MV-4-11 (cell line): ENCODE measurements at places on chromosomes 1 and 21.

DNA sequence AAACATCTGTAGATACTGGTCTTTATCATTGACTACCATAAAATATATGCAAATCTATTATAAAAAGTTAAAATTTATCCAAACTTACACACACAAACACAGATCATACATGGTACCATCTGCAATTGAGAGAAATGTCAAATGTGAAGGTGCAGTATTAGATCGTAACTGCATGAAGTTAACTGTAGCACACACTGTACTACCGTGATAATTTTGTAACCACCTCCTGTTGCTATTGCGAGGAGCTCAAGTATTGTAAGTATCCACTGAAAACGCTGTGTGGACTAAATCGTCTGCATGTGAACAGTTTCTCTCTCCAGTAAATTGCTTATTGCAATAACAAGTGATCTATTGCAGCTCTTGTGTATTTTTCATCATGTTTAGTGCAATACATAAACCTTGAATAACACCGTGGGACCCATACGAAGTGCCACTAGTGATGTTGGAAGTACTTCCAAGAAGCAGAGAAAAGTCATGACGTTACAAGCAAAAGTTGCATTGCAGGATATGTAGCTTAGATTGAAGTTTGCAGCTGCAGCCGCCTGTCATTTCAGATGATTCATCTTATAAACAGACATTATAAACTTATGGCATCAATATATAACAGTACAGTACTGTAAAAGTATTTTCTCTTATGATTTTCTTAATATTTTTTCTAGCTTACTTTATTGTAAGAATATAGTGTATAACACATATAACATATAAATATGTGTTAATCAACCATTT lies 172.9 kb downstream of the SDCCAG8 start:
- no peak for DNase-seq

GRCh38 chr1:42851960-42852607 lies 5.7 kb downstream of the ZNF691 start:
- DNase-seq: no peak

DNA sequence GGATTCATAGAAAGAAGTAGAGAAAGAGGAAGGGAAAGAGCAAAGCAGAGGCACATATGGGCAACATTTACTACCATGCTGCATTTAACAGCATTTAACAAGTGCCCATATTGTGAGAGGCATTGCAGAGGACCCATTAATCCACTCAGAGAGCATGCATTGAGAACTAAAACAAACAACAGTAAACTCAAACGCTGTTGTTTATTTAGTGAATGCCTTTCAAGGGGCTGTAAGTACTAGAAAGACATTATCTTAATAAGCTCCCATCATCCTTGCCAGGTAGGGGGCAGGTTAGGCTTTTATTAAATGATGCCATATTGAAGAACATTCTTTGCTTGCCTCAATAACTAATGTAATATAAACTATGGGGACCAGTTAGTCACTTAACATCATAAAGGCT lies 254.3 kb upstream of the DAB1 start:
- DNase-seq: peak; percentile 32

- DNase-seq: no peak
Measured at GRCh38 chr1:96632045-96632664, 89.4 kb upstream of the PTBP2 start.

DNA sequence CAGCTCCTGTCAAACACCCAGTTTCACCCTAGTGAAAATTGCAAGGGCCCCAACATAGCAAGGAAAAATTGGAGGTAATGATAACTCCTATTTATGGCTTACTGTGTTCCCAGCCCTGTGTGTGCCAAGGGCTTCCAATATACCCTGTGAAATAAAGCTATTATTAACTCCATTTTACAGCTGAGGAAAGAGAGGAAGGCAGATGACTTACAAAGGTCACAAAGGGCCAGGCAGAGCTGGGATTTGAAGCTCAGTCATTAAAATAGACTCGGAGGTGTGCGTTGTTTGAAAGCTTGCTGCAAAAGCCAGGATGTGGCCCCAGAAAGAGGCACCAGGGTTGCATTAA lies 20.2 kb upstream of the SDC3 start:
- no peak for DNase-seq

DNA sequence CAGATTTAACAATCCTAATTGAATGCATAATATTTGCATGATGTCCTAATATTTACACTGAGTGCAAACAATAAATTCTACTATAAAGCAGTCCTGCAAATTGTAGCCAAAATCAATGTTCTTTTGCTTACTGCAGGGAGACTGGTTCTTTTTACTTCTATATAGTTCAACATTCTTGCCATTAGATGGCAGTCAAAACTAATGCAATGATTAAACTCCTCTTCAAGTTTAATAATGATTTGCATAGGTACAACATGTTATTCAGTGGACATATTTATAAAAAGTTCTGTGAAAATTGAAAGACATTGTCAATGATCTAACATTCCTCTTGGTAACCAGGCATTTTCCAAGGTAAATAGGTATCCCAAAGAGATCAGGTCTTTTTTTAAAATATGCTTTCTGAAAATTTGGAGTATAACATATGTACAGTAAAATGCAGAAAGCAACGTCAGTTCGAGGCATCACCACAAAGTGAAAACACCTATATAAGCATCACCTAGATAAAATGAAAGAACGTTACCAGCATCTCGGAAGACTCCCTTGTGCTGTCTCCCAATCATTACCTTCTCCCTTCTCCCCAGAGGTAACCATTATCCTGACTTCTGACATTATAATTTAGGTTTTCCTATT lies 9.8 kb upstream of the FNBP1L start:
- DNase-seq: peak; percentile 43

DNA sequence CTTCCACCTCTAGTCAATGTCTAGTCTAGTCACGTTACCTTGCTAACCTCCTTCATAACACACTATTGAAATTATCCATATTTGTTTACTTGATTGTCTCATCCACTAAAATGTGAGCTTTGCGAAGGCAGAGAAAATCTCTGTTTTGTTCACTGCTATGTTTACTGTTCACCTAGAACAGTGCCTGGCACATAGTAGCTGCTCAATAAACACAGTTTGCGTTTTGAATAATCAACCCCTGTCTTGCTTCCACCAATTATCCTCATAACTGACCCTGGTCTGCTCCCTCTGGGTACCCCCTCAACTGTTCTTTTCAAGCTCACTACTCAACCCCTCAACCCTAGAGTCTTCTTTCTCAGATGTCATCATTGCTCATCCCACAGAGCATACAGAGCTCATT lies 36.5 kb upstream of the NGF start:
- DNase-seq: no peak

- DNase-seq: no peak
Measured at GRCh38 chr1:19395678-19396192, 83.6 kb downstream of the SLC66A1 start.

GRCh38 chr1:225529726-225530125 lies 101.9 kb upstream of the LBR start:
- DNase-seq: no peak

- peak; percentile 79 for DNase-seq
Measured at GRCh38 chr1:112040891-112041740, 51.6 kb upstream of the KCND3 start.

- DNase-seq: peak; percentile 58
Measured at GRCh38 chr1:108072212-108072611, 107.2 kb upstream of the VAV3 start.

DNA sequence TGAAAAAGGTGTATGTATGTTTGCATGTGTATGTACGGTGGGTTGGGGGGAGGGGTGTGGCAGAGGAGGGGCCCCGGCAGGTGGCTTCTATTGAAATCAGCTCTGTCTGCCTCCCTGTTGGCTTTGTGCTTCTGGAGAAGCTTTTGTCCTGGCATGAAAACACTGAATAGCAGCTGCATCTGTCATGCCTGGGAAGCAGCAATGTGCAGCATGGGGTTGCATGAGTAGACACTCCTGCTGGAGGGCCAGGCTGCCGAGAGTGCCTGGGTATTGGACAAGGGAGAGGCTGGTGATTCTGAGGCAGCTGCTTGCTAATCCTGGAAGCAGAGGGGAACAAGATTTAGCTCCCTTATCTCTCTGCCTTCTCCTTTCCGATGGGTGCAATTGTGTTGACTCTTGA lies 20.5 kb downstream of the MAPKAPK2 start:
- DNase-seq: no peak

DNA sequence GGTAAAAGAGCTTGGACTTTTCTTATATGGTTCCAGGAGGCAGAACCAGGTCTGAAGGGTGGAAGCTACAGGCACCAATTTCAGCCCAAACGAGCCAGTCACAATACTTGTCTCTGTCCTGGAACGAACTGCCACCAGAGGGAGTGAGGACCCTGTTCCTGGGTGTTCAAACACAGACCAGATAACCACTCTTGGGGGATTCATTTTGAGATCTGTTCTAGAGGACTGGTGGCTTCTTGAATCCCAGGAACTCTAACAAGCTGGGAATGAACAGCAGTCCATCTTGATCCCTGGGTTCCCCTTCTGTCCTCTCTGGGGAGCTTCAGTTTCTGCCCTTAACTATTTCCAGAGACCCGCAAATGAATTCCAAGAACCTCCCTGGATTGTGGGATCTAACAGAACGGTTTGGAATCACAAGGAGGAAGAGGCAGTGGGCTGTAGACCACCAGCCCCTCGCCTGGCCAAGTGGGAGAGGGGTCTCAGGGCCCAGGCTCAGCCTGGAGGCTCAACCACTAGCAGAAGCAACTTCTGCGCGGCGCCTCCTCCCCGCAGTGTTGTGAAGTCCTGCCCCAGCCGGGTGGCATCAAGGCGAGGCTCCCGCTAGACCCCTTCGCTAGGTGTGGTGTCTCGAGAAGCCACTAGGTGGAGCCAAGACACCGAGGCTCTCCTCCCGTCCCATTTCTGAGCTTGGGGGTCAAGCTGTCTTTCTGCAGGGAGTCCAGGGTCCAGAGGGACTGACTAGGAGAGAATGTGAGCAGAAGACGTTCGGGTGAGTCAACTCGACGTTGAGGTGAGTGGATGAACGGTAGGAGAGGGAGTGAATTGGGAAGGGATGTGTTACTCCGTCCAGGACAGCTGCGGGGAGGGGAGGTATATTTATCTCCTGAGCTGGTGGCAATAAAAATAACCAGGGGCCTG lies 12.1 kb upstream of the NES start:
- peak; percentile 58 for DNase-seq

DNA sequence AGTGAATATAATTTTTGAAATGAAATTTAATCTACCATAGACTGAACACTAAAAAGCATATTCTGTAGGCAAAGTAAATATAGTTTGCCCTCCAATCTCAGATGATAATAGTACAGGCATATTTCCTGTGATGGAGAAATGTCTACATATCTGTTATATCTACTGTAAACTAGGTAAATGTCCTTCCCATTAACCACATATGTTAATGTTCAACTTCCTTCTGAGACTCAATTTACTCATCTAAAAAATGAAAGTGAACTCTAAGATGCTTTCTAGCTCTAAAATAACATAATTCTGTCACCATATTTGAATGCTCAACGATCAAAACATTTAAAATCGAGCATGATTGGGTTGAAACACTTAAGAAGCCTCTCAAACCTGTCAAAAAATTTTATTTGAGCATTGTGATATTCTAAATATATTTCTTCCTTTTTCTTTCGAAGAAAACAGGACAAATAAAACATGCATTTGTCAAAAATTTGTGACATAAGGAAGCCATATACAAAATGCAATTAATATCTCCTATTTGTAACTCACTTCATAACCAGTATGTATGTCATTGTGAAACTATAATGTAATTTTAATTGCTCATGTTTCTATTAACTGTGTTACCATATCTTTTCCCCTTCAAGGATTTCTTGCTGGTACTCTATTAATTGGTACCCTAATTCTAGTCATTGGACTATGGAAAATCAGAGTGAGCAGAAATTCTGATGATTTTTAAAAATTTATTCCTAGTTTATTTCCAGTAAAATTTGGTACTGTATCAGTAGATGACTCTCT lies 34.2 kb downstream of the CD55 start:
- no peak for DNase-seq

- no peak for DNase-seq
Measured at GRCh38 chr21:26047279-26047967, 123.1 kb downstream of the APP start.

- no peak for DNase-seq
Measured at GRCh38 chr1:182768963-182769362, 20.6 kb upstream of the NPL start.

DNA sequence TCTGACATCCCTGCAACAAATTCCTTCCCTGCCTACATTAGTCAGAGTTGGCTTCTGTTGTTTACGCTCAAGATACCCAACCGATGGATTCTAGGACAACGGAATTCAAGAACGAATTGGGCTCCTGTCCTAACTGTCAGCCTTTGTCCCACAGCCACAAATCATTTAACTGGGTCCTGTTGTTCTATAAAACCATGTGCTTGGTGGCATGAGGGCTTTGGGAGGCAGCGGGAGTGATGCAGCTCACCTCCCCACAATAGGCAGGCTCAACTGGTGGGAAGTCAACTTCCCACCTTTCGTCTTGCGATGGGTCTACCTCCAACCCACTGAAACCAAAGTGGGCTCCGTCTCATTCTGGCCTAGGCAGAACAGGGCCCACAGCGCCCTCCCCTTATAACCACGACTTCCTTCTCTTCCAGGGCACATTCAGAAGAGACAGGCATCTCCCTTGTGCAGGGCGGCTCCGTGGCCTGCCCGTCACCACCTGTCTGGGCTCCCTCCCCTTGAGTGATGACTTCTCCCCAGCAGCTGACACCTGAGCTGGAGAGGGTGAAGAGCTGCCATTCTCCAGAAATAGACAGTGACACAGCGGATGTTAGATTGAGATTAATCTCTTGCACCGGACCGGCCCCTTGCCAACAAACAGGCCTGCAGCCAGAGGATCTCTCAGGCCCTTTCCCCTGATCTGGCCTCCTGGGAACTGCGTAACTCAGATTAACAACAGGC lies 26.5 kb downstream of the LRRC38 start:
- no peak for DNase-seq

DNA sequence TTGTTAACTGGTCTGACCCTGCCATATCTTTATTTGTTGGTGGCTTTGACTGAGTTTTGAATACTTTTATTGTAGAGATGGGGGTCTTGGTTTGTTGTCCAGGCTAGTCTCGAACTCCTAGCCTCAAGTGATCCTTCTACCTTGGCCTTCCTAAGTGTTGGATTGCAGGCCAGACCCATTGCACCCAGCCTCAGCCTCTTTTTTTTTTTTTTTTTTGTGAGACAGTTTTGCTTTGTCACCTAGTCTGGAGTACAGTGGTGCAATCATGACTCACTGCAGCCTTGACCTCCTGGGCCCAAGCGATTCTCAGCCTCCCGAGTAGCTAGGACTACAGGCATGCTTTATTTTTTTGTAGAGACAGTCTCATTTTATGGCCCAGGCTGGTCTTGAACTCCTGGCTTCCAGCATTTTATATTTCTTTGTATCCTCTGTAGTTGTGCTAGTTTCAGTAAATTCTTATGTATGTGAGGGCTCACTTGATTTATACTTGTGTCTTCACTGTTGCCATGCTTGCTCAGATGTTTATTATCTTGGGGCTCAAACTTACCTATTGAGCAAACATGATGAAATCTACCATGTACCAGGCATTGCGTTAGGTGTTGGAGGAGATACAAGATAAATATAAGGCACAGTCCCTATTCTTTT lies 24.1 kb downstream of the THRAP3 start:
- peak; percentile 86 for DNase-seq

- DNase-seq: no peak
Measured at GRCh38 chr1:4599521-4599920, 54.9 kb upstream of the AJAP1 start.
